Activated CD8-positive, alpha-beta memory T cell treated with anti-CD3 and anti-CD28 coated beads for 24 hours (primary cell): ENCODE measurements at places on chromosomes 2 and 18.

- no peak for DNase-seq
Measured at GRCh38 chr2:118635891-118636290, 211.6 kb downstream of the EN1 start.

DNA sequence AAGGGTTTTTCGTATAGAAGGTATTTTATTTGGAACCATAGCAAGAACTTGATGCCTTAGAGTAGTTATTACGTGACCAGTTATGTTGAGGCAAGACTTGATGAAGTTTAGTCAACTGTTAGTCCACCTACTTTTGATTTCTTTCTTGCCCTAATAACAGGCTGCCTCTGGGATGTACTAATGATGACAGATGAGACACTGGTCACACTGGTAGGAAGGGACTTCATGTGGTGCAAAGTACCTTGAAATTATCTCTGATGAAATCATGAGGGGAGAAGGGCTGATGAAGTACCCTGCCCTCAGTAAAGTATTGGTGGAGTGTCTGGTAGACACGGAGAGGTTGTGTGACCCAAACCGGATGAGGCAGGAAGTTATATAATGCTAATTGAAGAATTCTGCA, 5.4 kb downstream of the DIS3L2 start:
- no peak for DNase-seq

DNA sequence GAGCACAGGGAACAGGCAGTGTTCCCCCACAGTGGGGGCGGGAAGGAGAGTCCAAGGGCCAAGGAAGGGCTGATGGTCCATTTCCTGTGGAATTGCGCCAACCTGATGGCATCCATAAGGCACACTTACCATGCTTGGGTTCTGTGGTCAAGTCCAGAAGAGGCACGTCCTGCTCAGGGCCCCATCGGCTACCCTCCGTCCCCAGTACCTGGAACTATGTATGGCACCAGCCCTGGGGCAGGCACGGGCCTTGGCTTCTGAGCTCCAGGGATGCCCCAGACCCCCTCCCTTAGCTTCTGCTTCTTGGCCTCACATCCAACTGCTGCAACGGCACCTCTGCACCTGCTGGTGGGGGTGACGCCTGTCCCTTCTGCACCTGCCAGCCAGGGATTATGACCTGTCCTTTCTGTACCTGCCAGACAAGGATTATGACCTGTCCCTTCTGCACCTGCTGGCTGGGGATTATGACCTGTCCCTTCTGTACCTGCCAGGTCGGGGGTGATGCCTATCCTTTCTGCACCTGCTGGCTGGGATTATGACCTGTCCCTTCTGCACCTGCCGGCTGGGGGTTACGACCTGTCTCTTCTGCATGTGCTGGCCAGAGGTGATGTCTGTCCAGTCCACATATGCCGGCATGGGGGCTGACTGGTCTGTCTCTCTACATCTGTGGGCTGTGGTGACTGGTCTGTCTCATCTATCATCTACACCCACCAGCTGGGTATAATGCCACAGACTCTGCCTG, 45.4 kb upstream of the SNTG2 start:
- DNase-seq: peak; percentile 48

- DNase-seq: no peak
Measured at GRCh38 chr2:16635791-16636699, 29.6 kb downstream of the CYRIA start.

GRCh38 chr2:147882631-147883030, 37.8 kb downstream of the ACVR2A start:
- no peak for DNase-seq

DNA sequence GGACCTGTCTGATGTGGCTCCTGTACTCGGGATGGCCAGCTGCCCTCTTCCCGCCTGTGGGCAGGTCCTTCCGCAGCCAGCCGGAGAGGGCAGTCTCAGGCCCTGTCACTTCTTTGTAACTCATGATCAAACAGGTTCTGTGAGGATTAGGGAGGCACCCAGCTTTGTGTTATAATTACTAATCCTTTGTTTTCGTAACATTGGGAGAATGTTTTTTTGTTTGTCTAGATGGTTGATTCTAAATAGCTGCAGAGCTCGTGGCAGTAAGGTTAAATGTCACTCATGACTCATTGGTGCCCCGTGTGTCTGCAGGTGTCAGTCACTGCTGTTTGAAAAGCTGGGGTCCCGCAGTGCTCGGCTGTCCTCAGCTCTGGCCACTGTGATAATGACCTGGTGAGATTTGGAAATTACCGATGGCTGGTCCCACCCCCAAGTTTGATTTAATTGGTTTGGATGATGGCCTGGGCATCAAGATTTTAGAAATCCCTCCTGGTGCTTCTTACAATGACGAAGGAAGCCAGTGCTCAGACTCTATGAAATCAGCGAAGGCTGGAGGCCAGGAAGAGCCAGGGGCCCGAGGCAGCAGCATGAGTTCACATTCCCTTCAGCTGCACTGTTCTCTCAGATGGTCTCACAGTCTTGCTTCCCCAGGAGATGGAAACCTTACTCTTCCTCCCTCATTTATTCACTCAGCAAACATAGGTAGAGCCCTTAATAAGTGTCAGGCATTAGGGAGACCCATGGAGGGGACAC, 172.8 kb downstream of the VAPA start:
- no peak for DNase-seq

DNA sequence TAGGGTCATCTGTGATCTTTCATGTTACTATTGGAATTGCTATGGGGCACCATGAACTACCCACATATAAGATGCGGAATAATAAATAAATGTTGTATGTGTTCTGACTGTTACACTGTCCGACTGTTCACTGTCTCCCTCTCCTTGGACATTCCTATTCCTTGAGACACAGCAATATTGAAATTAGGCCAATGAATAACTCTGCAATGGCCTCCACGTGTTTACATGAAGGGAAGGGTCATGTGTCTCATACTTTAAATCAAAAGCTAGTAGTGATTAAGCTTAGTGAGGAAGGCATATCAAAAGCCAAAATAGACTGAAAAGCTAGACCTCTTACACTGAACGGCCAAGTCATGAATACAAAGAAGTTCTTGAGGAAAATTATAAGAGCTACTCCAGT, 751.3 kb downstream of the SOCS6 start:
- DNase-seq: no peak
